ENCODE measurements at places on chromosomes 4 and X. TPM values are rescaled to one million over a fixed set of nuclear protein-coding genes. Genes with fewer than 3 reads are reported as not detected.

OSTC gene
- total RNA-seq, result 99.3 TPM

GRCh38 chr4:185549095-185549639, 13.9 kb upstream of the PDLIM3 start:
- ATAC-seq, result no peak

- ATAC-seq, result no peak
Measured at GRCh38 chr4:158008551-158009218, 164.1 kb downstream of the GASK1B start.

- peak; percentile 59 for ATAC-seq
Measured at GRCh38 chrX:55522596-55523276, 33.1 kb upstream of the USP51 start.

XAGE2 gene
- total RNA-seq, result not detected

DNA sequence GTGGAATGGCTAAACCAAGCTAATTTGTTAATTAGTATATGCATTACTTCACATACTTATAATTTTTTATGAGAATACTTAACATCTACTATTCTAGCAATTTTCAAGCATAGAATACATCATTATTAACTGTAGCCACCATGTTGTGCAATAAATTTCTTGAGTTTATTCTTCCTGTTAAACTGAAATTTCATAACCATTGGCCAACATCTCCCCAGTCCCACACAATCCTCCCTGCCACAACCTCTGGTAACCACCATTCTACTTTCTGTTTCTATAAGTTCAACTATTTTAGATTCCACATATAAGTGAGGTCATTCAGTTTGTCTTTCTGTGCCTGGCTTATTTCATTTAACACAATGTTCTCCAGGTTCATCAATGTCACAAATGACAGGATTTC, 208.5 kb downstream of the PPP4R3C start:
- ATAC-seq, result no peak

IL2 gene
- not detected for total RNA-seq

GRCh38 chrX:44147130-44147529, 173.9 kb upstream of the NDP start:
- ATAC-seq, result no peak

DNA sequence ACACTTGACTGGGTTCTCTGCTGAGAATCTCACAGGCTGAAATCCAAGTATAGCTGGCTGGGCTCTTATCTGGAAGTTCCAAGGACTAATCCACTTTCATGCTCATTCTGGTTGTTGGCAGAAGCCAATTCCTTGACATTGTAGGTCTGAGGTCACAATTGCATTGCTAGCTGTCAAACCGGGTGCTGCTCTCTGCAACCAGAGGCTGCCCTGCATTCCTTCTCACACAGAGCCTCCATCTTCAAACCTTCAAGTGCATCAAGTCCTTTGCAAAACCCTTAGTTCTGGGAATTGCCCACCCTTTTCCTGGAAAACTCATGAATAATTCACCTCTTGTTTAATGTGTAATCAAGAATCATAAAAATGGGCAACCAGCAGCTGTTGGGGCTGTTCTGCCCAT, 404.2 kb downstream of the KCNIP4 start:
- peak; percentile 76 for ATAC-seq

- ATAC-seq, result peak; percentile 58
Measured at GRCh38 chr4:17008834-17009345, 110.4 kb upstream of the LDB2 start.

HOPX gene
- total RNA-seq, result 0.30 TPM

- no peak for ATAC-seq
Measured at GRCh38 chrX:11244636-11245035, 48.6 kb upstream of the AMELX start.

GRCh38 chr4:4675051-4675581, 133.3 kb upstream of the STX18 start:
- ATAC-seq, result no peak

DNA sequence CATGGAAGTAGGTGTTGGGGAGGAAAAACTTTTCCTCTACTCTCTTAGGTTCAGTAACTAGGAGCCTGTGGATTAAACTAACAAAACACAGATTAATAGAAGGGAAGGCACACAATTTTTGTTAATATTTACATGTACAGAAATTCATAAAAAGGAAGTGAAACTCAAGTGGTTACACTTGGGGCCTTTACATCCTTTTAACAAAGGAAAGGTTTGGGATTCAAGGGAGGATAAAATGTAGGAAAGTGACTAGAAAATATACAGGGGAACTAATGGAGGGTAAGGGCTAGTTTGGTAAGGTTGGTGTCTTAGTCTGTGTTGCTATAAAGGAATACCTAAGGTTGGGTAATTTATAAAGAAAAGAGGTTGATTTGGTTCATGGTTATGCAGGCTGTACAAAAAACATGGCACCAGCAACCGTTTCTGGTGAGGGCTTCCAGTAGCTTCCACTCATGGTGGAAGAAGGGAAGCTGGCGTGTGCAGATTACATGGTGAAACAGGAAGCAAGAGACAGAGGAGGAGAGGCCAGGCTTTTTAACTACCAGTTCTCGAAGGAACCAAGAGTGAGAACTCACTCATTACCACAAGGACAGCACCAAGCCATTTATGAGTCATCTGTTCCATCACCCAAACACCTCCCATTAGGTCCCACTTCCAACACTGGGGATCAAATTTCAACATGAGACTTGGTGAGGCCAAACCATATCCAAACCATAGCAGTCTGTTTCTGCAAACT, 124.4 kb downstream of the CHRDL1 start:
- no peak for ATAC-seq

TENM3 gene
- 129 TPM for total RNA-seq

DNA sequence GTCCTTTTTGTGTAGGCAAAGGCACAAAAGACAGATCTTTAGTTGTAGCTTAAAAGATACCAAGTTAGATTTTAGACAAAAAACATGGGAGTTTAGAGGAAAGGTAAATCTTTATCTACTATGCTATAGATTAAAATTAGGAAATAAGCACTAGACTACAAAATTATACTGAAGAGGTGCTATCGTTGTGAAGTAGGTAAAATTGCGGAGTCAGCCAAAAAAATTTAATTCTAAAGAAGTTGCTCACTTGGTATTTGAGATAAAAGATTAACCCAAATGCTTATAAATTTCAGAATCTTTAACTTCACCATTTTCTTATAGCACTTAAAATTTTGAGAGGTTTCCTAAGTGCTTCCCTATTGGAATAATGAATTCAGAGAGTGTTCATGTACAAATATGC, 604.1 kb downstream of the GRXCR1 start:
- no peak for ATAC-seq

ZFP92 gene
- total RNA-seq, result 0.04 TPM

GRCh38 chrX:109685656-109686078, 47.4 kb downstream of the ACSL4 start:
- no peak for ATAC-seq

MAP3K15 gene
- total RNA-seq, result 0.55 TPM

All from motor neuron (in vitro differentiated cells).